ENCODE measurements at places on chromosomes 13 and 19. TPM values are rescaled to one million over a fixed set of nuclear protein-coding genes. Genes with fewer than 3 reads are reported as not detected.

- no peak for DNase-seq
Measured at GRCh38 chr13:67619995-67620380, 389.9 kb upstream of the PCDH9 start.

GRCh38 chr19:19205416-19206410 lies 2.5 kb upstream of the NR2C2AP start:
- no peak for DNase-seq

DNA sequence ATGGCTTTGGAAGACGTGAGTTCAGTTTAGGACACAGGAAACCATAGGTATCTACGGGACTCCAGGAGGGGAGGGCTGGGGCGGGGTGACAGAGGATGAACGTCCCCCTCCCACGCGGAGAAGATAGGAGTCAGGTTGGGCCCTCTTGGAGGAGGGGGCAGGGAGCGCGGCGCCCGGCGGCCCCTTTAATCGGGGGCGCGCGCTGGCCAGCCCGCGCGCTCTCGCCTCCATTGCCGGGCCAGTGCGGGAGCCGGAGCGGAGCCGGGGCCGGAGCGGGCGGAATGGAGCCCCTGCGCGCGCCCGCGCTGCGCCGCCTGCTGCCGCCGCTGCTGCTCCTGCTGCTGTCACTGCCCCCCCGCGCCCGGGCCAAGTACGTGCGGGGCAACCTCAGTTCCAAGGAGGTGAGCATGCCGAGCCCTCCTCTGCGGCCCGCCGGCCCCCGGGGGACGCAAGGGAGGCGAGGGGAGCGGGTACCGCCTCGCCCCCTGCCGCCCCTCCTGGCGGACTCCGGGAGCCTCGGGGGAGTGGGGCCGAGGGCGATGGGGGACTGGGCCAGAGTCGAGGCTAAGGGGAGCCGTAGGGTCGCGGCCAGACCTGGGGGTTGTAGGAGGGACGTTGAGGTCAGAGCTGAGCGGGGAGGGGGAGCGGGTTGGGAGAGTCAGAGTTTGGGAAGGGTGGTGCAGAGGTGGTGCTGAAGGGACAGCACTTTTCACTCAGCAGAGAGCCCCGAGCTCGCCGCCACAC lies at the start of gene TMEM145:
TSS of gene TMEM145 (plus strand) at position 214 of the 744 bp plus-strand sequence. CDS start at position 282, 68 bp downstream.
- DNase-seq = peak; percentile 55

The RNF225 gene
- total RNA-seq = 0.31 TPM

DNA sequence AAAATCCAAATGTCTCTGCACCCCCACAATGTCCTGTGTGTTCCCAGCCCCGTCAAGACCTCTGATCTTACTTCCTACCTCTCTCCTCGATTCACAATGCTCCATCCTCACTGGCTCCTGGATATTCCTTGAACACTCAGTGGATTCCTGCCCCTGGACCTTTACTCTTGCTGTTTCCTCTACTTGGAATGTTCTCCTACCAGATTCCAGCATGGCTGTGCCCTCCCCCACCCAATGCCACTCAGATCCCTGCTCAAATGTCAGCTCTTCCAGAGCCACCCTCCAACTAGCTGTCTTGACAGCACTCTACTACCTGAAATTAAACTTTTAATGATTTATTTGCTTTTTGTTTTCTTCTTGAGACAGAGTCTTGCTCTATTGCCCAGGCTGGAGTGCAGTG lies 107.4 kb downstream of the KLF5 start:
- no peak for DNase-seq

- DNase-seq = no peak
Measured at GRCh38 chr13:40986101-40986856, 32.8 kb downstream of the ELF1 start.

- peak; percentile 38 for DNase-seq
Measured at GRCh38 chr19:45716359-45717130, 14.2 kb downstream of the FBXO46 start.

Measured in activated CD4-positive, alpha-beta memory T cell treated with anti-CD3 and anti-CD28 coated beads for 36 hours (primary cell).